ENCODE measurements at places on chromosomes 2 and 18.

- no peak for DNase-seq
Measured at GRCh38 chr2:20170704-20171250, 54.2 kb downstream of the SDC1 start.

GRCh38 chr2:100228967-100229366, 86.6 kb upstream of the AFF3 start:
- DNase-seq = no peak

DNA sequence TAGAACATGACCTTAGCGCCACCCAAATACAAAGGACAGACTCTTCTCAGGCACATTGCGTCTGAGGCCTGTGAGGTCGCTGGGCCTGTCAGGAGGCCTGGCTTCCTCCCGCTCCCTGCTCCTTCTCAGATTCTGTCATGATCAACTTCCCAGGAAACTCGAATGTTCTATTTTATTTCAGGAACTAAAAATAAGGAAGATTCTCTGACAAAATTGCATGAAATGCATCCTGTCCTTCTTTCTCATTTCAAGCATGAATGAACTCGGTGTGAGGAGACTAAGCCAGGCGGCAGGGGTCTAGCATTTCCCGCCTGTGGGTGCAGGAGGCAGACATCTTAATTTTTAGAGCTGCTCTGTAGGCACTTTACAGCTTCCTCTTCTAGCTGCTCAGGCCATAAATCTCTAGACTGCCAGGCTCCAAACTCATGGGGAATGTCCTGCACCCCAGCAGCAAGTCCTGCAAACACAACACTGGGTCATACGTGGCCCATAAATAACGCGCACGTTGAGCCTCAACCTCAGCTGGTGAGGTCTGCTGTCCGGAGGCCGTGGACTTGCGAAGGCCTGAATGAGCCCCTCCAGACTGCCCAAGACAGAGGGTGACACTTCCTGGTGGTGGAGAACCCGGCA, 109.7 kb upstream of the ZNF236 start:
- DNase-seq = no peak

DNA sequence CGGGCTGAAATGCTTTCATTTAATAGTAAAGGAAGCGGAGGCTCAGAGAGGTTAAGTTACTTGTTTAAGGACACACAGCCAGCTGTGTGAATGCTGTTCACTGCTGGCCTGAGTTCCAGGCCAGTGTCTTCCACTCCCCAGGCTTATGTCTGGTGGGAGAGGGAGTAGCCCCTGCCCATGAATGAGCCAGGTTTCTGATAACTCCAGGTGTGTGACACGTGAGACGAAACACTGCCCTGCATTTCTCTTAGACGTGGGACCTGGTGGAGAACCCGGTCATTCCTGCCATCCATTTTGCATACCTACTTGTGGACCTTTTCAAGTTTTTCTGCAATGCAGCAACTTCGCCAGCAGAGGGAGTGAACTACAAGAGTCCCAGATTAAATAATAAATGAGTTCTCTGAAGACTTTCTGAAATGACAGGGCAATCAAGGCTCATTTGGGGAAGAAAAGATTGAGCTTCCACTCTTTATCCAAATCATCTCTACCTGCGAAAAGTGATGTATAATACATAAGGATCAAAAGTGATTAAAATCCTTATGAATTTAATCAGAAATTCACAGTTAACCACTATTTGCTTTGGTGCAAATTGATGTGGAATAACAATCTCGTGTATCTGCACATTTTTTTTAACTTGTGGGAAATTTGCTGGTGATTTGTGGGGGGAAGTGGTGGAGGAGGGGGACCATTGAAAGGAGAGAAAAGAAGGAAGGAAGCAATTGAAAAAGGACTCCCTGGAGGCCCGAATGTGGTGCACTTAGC, 79.4 kb upstream of the ASB18 start:
- peak; percentile 69 for DNase-seq

DNA sequence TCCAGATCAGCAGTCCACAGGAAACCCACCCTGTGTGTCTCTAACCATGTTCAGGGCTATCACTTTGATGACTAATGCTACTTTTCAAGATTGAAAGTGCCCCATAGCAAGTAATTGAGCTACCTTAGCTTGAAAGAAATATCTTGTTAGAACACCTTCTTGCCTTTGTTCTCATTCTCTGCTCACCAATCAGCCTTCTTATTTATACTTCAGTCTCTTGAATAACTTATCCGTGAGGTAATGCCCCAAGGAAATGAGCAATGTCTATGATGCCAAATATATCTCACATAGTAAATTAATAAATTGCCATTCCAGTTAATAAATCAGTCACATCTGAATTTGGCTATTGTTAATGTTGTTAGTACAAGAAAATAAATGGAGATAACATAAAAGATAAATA, 141.6 kb downstream of the WDPCP start:
- DNase-seq = no peak

- DNase-seq = no peak
Measured at GRCh38 chr2:289362-290089, 1.6 kb upstream of the ALKAL2 start.
